COR-L47 (cell line): ENCODE measurements at places on chromosomes 13 and 19.

DNA sequence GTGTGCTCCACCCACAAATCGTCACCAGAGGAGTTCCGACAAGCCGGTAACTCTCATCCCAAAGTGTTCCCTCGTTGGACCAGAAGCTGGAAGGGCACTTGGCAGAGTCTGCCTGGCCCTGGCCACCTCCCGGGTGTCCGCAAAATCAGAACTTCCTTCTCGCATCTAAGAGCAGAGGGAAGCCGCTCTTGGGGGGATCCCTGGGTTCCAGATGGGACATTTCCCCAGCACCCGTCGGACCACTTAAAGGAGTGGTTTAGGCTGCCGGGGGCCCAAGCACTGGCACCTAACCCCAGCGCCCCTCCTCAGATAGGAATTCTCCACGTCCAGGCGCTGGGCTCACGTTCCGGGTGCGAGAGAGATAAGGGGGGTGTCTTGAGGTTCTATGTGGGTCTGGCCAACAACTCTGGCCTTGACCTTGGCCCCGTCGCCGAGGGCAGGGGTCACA lies 857 bp upstream of the MAP2K7 start:
- no peak for DNase-seq

- DNase-seq: no peak
Measured at GRCh38 chr13:98172590-98173422, 4.3 kb downstream of the RNF113B start.

- DNase-seq: no peak
Measured at GRCh38 chr13:44011036-44011435, 131.3 kb downstream of the LACC1 start.

- DNase-seq: no peak
Measured at GRCh38 chr13:62193919-62194318, 778.3 kb upstream of the PCDH20 start.

GRCh38 chr19:48965806-48966540 lies 864 bp downstream of the FTL start:
- DNase-seq: peak; percentile 77

GRCh38 chr19:15737722-15738121 lies at the start of gene OR10H3:
TSS of gene OR10H3 (plus strand) at chr19:15737985. CDS start at chr19:15741393, 3,408 bp downstream.
- DNase-seq: no peak

GRCh38 chr13:105353654-105354053 lies 1181.8 kb downstream of the EFNB2 start:
- DNase-seq: no peak

- no peak for DNase-seq
Measured at GRCh38 chr13:36530050-36530789, 97.9 kb downstream of the CCNA1 start.
